ENCODE measurements at places on chromosomes 6 and 20. TPM values are rescaled to one million over a fixed set of nuclear protein-coding genes. Genes with fewer than 3 reads are reported as not detected.

DNA sequence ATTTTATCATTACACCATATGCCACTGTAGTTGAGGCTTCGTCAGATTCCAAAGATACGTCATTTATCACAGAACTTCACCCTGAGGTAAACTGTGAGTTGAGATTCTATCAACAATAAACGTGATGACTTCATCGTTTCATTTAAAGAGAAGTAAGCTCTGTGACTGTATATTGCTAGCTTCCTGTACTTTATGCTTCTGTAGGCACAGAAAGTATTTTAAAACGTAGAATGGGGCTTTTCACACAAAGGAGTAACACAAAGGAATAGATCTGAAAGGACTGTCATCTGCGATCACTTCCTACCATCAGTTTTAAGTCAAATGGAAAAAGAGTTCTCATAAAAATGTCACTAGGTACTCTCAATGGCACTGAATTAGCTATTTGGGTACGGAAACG is 234.4 kb upstream of the MCHR2 start:
- DNase-seq, result no peak
- peak overlapping the region; percentile 25 for H3K27ac ChIP-seq
- H3K4me3 ChIP-seq, result peak overlapping the region; percentile 33
- H3K36me3 ChIP-seq, result no peaks in the 10 kb centered on the region
- no peaks in the 10 kb centered on the region for H3K4me1 ChIP-seq

DNA sequence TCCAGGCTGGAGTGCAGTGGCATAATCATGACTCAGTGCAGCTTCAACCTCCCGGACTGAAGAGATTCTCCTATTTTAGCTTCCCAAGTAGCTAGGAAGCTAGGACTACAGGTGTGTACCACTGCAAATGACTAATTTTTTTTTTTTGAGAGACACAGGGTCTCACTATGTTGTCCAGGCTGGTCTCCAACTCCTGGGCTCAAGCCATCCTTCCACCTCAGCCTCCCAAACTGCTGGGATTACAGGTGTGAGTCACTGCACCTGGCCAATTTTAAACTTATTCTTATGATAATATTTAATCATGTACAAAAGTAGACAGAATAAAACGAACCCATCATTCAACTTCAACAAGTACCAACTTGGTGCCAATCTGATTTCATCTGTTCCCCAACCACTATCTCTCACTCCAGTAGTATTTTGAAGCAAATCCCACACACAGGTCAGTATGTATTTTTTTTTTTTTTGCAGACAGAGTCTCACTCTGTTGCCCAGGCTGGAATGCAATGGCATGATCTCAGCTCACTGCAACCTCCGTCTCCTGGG is 32.5 kb downstream of the BCL2L1 start:
- no peak overlapping the region for H3K27ac ChIP-seq
- DNase-seq, result no peak
- H3K4me1 ChIP-seq, result peaks cover 73% of the 10 kb centered on the region
- peaks cover 17% of the 10 kb centered on the region for H3K36me3 ChIP-seq
- H3K4me3 ChIP-seq, result no peak overlapping the region
- H3K27me3 ChIP-seq, result no peaks in the 10 kb centered on the region

DNA sequence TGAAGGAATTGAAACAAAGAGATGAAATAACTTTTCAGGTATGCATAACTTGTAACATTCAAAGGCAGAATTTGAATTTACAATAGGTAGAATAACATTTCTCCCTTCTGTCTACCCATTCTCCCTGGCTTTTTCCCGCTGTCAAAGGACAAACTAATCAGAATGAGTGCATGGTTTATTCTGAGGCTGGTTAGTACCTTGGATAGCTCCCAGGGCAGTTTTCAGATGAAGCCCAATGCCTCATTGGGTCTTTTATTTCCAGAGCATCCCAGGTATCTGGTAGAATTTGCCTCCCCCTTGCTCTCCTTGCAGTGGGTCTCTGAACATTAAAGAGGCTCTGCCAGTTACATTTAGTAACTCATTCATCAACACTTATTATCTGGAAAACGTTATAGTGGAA is 665.5 kb downstream of the BCKDHB start:
- H3K36me3 ChIP-seq, result no peaks in the 10 kb centered on the region
- H3K27me3 ChIP-seq, result no peaks in the 10 kb centered on the region
- H3K27ac ChIP-seq, result no peak overlapping the region
- DNase-seq, result no peak
- no peak overlapping the region for H3K4me3 ChIP-seq
- no peaks in the 10 kb centered on the region for H3K4me1 ChIP-seq

Gene CENPW
- 1.8 TPM for total RNA-seq

GRCh38 chr6:21064756-21065340 is 528.7 kb upstream of the SOX4 start:
- H3K36me3 ChIP-seq, result peaks cover 3% of the 10 kb centered on the region
- H3K4me3 ChIP-seq, result no peak overlapping the region
- DNase-seq, result no peak
- no peak overlapping the region for H3K27ac ChIP-seq

DNA sequence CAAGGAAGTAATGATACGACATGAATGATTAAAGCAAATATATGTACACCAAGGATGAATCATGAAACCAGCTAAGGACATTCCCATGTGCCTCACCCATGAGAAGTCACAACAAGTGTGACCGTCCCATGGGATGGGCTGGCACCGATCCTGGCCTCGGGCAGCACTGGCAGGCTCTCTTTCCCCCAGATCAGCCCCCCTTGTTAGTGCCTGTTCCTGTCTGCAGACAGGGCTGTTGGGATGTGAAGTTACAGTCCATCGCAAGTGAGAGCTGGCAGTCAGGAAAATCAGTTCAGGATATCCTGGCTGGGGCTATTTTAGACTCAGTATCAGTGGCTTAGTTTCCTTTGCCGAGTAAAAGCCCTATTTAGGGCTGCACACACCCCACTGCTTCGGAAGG is 129.2 kb upstream of the SNX9 start:
- H3K4me1 ChIP-seq, result no peaks in the 10 kb centered on the region
- no peaks in the 10 kb centered on the region for H3K36me3 ChIP-seq
- DNase-seq, result no peak
- no peaks in the 10 kb centered on the region for H3K27me3 ChIP-seq
- H3K4me3 ChIP-seq, result no peak overlapping the region

Gene ERVFRD-1
- not detected for total RNA-seq

Gene TRIM31
- not detected for total RNA-seq

Gene NUP153
- total RNA-seq, result 68.0 TPM

Gene HLA-DRB5
- 25.6 TPM for total RNA-seq

Gene MRAP2
- total RNA-seq, result not detected

- H3K27me3 ChIP-seq, result no peaks in the 10 kb centered on the region
- H3K27ac ChIP-seq, result no peak overlapping the region
- H3K4me3 ChIP-seq, result no peak overlapping the region
- no peak for DNase-seq
- no peaks in the 10 kb centered on the region for H3K4me1 ChIP-seq
Measured at GRCh38 chr6:133583907-133584427, 304.9 kb upstream of the TCF21 start.

DNA sequence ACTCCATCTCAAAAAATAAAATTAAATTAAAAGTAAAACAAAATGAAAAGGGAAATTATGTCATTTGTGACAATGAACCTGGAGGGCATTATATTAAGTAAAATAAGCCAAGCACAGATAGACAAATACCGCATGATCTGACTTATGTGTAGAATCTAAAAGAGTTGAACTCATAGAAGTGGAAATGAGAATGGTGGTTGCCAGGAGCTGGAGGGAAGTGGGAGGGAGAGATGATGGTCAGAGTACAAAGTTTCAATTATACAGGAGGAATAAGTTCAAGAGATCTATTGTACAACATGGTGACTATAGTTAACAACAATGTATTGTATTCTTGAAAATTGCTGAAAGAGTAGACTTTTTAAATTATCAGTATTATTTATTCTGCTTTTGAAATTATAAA is 183.4 kb downstream of the ID4 start:
- H3K27ac ChIP-seq, result no peak overlapping the region
- H3K27me3 ChIP-seq, result no peaks in the 10 kb centered on the region
- H3K4me1 ChIP-seq, result peaks cover 26% of the 10 kb centered on the region
- H3K4me3 ChIP-seq, result no peak overlapping the region
- DNase-seq, result no peak
- H3K36me3 ChIP-seq, result no peaks in the 10 kb centered on the region

- H3K27me3 ChIP-seq, result no peaks in the 10 kb centered on the region
- H3K4me1 ChIP-seq, result no peaks in the 10 kb centered on the region
- H3K27ac ChIP-seq, result no peak overlapping the region
- no peak for DNase-seq
Measured at GRCh38 chr6:164478426-164478825, 831.0 kb downstream of the C6orf118 start.

Gene LPA
- not detected for total RNA-seq

DNA sequence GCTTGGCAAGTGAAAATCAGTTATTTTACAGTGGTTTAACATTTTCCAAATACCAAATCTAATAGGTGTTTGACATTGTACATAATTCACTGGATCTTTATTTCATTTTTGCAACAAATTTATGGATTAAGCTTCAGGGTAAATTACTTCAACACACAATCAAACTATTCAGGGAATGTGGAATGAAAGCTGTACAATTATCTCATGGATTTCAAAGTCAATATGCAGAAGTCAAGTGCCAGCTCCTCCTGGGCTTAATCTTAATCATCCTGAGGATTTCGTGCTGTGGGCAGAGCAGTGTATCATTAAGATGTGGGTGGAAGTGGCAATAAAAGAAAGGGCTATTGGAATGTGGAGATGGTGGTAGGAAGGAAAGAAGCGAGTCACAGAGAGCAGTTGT is 548.8 kb downstream of the COL12A1 start:
- H3K27ac ChIP-seq, result no peak overlapping the region
- no peaks in the 10 kb centered on the region for H3K27me3 ChIP-seq
- no peaks in the 10 kb centered on the region for H3K4me1 ChIP-seq
- no peak for DNase-seq

GRCh38 chr20:2701671-2702081 is 9.1 kb downstream of the EBF4 start:
- H3K27ac ChIP-seq, result no peak overlapping the region
- no peak overlapping the region for H3K4me3 ChIP-seq
- H3K36me3 ChIP-seq, result no peaks in the 10 kb centered on the region
- H3K4me1 ChIP-seq, result no peaks in the 10 kb centered on the region
- peaks cover 2% of the 10 kb centered on the region for H3K27me3 ChIP-seq

- no peaks in the 10 kb centered on the region for H3K4me1 ChIP-seq
- H3K4me3 ChIP-seq, result no peak overlapping the region
- DNase-seq, result no peak
- H3K27ac ChIP-seq, result no peak overlapping the region
- no peaks in the 10 kb centered on the region for H3K36me3 ChIP-seq
Measured at GRCh38 chr6:101296169-101296960, 97.1 kb upstream of the GRIK2 start.

- no peaks in the 10 kb centered on the region for H3K27me3 ChIP-seq
- H3K4me1 ChIP-seq, result peaks cover 19% of the 10 kb centered on the region
- no peaks in the 10 kb centered on the region for H3K36me3 ChIP-seq
- no peak overlapping the region for H3K4me3 ChIP-seq
- no peak overlapping the region for H3K27ac ChIP-seq
- DNase-seq, result no peak
Measured at GRCh38 chr6:80457439-80457933, 351.0 kb downstream of the BCKDHB start.

- H3K27me3 ChIP-seq, result no peaks in the 10 kb centered on the region
- H3K4me3 ChIP-seq, result no peak overlapping the region
- H3K27ac ChIP-seq, result no peak overlapping the region
- H3K4me1 ChIP-seq, result no peaks in the 10 kb centered on the region
- DNase-seq, result no peak
Measured at GRCh38 chr6:56899311-56899710, 55.6 kb upstream of the BEND6 start.

Gene TAGAP
- 291 TPM for total RNA-seq

DNA sequence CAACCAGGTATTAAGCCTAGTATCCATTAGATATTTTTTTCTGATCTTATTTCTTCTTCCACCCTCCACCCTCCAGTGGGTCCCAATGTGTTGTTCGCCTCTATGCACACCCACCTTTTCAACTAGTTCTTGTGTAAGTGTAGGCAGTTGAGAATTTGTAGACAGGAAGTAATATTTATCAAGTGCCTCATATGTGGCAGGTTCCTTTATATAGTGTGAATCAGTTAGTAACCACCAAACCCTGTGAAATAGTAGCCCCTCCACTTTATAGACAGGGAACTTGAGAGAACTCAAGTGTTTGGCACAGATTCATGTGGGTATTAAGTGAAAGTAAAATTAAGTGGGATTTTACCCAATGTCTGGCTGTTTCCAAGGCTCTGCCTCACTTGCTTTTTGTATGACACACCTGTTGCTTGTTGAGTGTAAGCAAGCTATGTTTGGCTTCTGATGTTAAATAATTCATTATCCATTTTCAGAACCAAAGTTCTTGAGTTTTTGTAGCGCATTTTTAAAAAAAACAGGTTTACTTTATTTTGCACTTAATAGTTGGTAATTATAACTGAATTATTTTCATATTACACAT is 24.8 kb downstream of the AFDN start:
- H3K27me3 ChIP-seq, result peaks cover 5% of the 10 kb centered on the region
- DNase-seq, result no peak
- H3K4me1 ChIP-seq, result no peaks in the 10 kb centered on the region

GRCh38 chr6:112443179-112444065 is 96.3 kb downstream of the RFPL4B start:
- no peak overlapping the region for H3K4me3 ChIP-seq
- no peaks in the 10 kb centered on the region for H3K36me3 ChIP-seq
- no peak overlapping the region for H3K27ac ChIP-seq
- no peak for DNase-seq
- no peaks in the 10 kb centered on the region for H3K4me1 ChIP-seq

- no peak overlapping the region for H3K27ac ChIP-seq
- no peaks in the 10 kb centered on the region for H3K4me1 ChIP-seq
- H3K27me3 ChIP-seq, result no peaks in the 10 kb centered on the region
- H3K4me3 ChIP-seq, result no peak overlapping the region
- no peak for DNase-seq
Measured at GRCh38 chr20:63765902-63766301, 26.3 kb downstream of the SLC2A4RG start.

Gene TOX2
- 1.2 TPM for total RNA-seq

Gene KCNK16
- not detected for total RNA-seq

DNA sequence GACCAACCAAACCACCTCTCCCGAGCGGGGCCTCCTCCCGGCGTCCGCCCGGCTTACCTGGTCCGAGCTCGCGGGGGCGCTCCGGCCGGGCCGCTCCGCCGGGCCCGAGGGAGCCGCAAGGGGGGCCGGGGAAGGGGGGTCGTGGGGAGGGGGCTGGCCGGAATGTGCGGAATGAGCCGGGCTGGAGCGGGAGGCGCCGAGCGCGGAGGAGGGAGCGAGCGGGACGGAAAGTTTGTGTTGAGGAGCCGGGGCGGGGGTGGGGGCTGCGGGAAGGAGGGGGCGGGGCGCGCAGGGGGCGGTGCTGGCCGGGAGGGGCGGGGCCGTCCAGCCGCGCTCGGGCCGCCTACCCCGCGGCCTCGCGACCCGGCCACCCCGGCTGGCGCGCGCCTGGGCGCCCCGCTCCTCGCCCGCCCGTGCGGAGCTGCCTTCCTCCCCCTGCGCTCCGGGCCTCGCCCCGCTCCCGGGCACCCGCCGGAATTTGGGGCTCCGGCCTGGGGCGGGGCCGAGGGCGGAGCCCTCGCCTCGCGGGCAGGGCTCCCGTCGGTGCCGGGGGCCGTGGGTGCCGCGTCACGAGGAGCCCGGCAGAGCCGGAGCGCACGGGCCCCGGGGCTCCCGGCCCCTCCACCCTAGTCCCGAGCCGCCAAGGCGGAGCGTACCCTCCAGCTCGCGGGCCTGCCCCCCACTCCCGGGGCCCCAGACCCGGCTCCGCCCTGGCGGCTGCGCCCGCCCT is at the start of gene TEAD3:
Gene TEAD3, minus strand, starts transcription at position 239 of the 730 bp plus-strand sequence.
- H3K36me3 ChIP-seq, result no peaks in the 10 kb centered on the region
- H3K4me3 ChIP-seq, result peak within 1 kb of the TSS; percentile 48
- DNase-seq, result peak; percentile 47

Gene LGSN
- total RNA-seq, result not detected
